GM04504 (cell line): ENCODE measurements at places on chromosomes 16 and 17.

GRCh38 chr17:63096426-63096825 is 130.4 kb downstream of the TANC2 start:
- peak; percentile 57 for DNase-seq

DNA sequence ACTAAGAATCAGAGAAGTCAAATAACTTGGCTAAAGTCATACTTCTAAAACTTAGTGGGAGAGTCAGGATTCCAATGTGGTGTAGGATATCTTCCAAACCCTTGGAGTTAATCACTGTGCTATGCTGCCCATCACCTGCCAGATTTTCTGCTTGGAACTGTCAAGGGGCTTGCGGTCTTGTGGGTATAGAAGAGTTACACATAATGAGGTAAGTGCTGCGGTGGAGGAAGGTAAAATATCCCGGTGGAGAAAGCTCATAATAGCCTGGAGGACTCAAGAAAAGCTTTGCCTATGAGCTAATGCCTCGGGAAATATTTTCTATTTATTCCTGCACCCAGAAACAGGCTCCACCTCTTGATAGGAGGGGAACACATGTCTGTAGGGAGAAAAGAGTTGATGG is 195.6 kb downstream of the UTP18 start:
- no peak for DNase-seq

- DNase-seq = no peak
Measured at GRCh38 chr16:84198401-84198800, 7.4 kb downstream of the ADAD2 start.

- DNase-seq = no peak
Measured at GRCh38 chr16:25796239-25796638, 104.5 kb downstream of the HS3ST4 start.

DNA sequence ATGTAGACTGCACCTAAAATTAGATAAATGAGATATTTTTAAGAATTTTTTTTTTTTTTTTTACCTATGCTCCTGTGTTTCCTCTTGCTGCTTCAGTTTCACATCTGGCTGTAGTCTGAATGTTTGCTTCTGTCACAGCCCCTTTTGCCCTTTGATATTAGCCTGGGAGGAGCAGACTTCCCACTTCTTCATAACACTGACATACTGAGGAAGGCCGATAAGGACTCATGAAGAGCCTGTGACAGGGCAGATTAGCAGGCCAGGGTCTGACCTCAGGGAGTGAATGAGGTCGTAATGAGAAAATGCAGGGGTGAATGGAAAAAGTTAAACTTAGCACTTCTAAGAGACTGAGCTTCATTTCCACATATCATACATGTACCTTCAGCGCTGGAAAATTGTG is at the start of gene SLFN14:
TSS of gene SLFN14 (minus strand) at position 117 of the 400 bp plus-strand sequence. CDS start 2,757 bp downstream, outside the sequence.
- DNase-seq = no peak

DNA sequence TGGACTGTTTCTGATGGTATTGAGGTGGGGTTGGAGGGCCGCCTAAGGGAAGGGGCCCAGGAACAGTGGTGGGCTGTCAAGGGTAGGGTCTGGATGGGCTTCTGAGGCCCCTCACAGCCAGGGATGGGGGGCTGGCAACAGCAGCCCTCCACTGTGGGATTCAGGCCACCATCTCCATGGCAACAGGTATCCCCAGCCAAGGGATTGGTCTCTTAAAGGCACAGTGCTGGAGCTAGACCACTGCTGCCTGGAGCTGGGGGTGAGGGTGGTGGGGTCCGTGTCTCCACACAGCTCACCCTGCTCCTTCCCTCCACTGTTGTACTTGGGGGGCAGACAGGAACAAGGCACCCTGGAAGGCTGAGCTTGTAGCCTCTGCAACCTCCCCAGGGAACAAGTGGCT is 41.8 kb downstream of the PSME3IP1 start:
- DNase-seq = no peak

GRCh38 chr17:19270704-19271611 is 33.8 kb downstream of the EPN2 start:
- no peak for DNase-seq

- DNase-seq = peak; percentile 99
Measured at GRCh38 chr16:70691223-70692129, 5.6 kb upstream of the MTSS2 start.

DNA sequence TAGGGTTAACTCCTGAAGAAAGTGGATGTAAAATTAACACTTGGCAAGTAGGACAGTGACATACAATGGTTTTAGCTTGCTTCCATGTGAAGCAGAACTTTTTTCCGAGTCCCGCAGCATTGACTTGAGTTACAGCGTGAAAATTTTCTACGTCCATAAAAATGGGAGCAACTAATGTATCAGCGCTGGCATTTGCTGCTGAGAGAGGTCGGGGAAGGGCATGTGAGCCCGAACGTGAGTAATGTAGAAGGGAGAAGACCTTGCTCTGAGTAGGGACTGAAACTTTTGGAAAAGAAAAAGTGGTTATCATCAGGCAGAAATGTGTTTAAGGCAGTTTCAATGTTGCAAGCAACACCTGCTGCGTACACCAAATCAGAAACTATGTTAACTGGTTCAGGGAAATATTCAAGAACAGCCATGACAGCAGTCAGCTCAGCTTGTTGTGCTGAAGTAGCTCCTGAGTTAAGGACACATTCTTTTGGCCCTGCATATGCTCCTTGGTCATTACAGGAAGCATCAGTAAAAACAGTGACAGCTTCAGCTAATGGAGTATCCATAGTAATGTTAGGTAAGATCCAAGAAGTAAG is 70.9 kb upstream of the ARL4D start:
- no peak for DNase-seq

DNA sequence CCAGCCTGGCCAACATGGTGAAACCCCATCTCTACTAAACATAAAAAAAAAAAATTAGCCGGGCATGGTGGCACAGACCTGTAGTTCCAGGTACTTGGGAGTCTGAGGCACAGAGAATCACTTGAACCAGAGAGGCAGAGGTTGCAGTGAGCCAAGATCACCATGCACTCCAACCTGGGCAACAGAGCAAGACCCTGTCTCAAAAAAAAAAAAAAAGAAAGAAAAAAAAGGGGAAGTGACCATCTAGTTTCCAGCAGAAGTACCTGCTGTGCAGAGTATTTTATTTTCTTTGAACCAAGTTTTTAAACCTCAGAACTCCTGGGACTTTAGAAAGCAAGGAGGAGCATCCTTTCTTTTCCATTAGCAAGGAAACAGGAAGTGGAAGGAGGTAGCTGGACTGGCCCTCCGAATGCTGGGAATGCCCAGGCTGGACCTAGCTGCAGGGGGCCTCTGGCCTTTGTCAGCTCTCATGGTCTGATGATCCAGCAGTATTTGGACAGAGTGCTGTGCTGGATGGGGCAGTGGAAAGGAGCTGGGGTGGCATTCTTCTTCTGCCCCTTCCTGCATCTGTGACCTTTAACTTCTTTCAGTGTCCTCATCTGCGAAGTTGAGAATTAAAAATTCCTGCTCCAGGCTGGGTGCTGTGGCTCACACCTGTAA is 6.6 kb downstream of the GID4 start:
- DNase-seq = no peak

- no peak for DNase-seq
Measured at GRCh38 chr17:36768394-36768793, 167.0 kb downstream of the MRM1 start.

- no peak for DNase-seq
Measured at GRCh38 chr16:80666378-80667250, 125.8 kb downstream of the DYNLRB2 start.

- DNase-seq = no peak
Measured at GRCh38 chr17:75517297-75517865, 1.1 kb downstream of the TSEN54 start.

DNA sequence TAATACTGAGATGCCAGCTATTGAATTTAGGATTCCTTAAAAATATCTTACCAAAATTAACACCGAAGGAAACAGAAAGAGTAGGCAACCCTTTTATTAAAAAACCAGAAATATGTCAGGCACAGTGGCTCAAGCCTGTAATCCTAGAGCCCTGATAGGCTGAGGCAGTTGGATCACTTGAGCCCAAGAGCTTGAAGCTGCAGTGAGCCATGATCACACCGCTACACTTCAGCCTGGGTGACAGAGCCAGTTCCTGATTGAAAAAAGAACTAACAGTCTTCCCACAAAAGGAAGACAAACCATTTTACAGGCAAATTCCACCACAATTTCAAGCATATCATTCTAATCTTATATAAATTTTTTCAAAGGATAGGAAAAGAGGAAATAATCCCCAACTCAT is 15.6 kb downstream of the SLFN12 start:
- no peak for DNase-seq

- DNase-seq = no peak
Measured at GRCh38 chr17:21113049-21113690, 13.6 kb upstream of the DHRS7B start.

DNA sequence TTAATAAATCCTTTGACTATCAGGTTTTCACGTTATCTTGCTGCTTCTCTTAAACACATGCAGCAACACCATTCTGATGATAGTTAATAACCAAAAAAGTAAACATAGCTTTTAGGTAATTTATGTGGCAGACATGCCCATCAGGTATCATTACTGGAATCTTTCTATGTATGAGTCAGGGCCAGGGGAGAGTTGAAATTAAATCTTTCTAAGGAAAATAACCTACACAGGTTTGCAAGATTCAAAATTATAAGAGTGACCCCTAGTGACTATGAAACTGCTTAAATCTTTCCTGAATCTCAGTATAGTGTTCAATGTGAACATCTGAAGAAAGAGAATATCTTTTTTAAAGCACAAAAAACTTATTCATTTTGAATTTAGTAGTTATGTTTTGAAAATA is 666.6 kb downstream of the CDH11 start:
- no peak for DNase-seq

- no peak for DNase-seq
Measured at GRCh38 chr17:30468465-30468864, 8.7 kb upstream of the GOSR1 start.

DNA sequence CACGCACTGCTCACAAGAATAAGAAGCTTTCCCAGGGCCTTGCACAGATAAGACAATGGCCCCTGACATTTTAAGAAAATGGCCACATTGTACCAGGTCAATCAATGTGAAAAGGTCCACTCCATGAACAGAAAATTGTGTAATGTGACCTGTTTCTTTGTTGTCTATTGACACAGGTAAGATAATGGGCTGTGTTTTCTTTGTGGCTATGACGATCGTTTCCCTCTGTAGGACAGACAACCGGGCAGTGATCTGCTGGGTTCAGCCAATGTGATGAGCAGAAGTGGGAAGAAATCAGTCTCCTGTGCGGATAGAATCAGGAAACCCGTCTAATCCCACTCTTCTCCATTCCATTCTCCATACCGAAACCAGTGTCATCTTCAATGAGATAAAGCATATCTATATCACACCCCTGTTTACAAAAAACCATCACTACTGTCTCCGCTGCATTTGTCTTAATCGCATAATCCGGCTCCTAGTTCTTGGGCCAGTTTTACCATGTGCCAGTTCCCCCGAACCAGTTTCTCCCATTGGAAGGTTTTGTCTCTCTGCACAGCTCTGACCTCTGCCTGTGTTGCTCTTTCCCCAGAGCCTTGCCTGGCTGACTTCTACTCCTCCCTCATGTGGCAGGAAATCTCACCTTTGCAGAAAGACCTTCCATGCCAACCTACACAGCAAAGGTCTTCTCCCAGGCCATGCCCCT is 66.9 kb upstream of the ATF7IP2 start:
- no peak for DNase-seq

DNA sequence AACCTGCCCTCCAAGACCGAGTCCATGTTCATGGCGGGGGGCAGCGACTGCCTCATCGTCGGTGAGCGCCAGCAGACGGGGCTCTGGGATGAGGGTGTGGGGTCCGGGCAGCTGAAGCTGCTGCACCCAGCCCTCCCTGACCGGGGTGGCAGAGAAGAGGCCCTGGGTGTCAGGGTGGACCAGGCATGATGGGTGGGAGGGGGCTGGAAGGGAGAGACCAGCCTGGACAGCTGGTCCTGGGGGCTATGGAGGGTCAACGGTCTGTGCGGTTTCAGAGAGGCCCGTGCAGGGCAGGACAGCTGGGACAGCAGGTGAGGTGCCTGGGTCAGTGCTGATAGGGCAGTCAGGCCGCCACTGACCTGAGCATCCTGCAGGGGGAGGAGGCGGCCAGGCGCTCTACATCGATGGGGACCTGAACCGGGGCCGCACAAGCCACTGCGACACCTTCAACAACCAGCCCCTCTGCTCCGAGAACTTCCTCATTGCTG is 13.3 kb upstream of the ATP6V0C start:
- no peak for DNase-seq

DNA sequence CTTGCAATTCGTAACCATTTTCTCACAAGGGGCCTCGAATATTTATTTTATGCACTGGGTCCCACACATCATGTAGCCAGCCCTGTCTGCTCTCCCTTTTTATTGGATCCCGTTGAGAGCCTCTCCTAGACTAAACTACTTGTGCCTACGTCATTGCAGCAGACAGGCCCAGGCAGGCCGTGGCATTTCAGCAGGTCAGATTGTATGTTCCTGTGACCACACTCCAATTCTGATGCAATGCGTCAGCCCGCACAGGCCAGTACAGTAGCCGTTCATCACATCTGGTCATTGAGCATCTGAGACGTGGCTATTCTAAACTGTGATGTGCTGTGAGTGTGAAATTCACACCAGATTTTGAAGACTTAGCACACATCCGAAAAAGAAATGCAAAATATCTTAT is 42.2 kb downstream of the ABAT start:
- DNase-seq = no peak

- DNase-seq = no peak
Measured at GRCh38 chr17:60752873-60753577, 75.4 kb downstream of the BCAS3 start.

GRCh38 chr17:55420067-55420775 is 1.4 kb downstream of the MMD start:
- no peak for DNase-seq

GRCh38 chr17:20173091-20173490 is 163.9 kb downstream of the SPECC1 start:
- DNase-seq = no peak

DNA sequence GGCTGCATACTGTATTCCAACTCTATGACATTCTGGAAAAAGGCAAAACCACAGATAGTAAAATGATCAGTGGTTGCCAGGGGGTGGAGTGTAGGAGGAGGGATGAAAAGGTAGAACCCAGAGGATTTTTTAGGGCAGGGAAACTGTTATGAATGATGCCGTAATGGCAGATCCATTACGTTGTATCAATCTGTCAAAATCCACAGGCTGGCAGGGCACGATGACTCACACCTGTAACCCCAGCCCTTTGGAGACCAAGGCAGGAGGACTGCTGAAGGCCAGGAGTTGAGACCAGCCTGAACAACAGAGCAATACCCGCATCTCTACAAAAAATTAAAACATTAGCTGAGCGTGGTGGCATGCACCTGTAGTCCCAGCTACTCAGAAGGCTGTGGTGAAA is 91.8 kb downstream of the RMI2 start:
- no peak for DNase-seq

GRCh38 chr17:1726626-1727257 is 2.2 kb downstream of the WDR81 start:
- DNase-seq = no peak

GRCh38 chr17:75645501-75645888 is 12.3 kb downstream of the SMIM5 start:
- no peak for DNase-seq

- DNase-seq = peak; percentile 48
Measured at GRCh38 chr17:78557598-78558039, 19.6 kb downstream of the DNAH17 start.
